ENCODE measurements at places on chromosomes 5 and 9.

- peak; percentile 18 for DNase-seq
These were observed 94.0 kb downstream of the PHF2 start for GRCh38 chr9:93670208-93671019.

DNA sequence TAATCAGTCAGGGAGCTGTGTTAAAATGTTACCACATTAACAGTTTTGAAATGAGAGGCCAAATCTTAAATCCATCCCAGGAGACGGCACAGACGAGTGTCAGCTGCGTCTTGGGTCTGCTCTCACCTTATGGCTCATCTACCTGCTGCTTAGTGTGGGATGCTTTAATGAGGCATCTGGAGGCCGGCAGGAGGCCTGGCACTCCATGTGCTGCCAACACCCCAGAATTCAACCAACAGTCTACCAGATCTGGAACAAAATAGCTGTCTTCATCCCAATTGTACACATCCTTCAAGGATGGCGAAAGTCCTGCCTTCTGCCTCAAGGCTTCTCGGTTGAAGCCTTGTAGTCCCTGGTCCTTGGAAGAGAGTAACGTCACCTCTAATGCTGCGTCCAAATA lies 12.0 kb downstream of the PRKACG start:
- DNase-seq: no peak

DNA sequence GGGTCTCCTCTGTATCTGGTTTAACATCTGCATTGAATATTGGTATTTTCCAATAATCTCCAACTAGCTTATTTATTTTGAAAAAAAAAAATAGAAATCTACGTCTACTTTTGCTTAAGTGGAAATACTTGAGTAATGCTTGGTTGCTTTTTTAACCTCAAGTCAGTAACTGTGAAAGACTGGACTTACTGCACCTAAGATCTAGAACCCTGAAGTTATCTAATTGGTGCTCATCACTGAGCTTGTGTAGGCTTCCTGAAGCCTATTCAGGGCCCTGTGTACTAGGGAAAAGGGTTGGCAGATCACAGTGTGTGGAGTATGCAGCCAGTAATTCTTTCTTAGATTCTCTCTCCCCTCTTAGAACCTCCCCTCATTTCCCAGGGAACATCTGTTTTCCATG lies 16.2 kb downstream of the SLC1A1 start:
- no peak for DNase-seq

DNA sequence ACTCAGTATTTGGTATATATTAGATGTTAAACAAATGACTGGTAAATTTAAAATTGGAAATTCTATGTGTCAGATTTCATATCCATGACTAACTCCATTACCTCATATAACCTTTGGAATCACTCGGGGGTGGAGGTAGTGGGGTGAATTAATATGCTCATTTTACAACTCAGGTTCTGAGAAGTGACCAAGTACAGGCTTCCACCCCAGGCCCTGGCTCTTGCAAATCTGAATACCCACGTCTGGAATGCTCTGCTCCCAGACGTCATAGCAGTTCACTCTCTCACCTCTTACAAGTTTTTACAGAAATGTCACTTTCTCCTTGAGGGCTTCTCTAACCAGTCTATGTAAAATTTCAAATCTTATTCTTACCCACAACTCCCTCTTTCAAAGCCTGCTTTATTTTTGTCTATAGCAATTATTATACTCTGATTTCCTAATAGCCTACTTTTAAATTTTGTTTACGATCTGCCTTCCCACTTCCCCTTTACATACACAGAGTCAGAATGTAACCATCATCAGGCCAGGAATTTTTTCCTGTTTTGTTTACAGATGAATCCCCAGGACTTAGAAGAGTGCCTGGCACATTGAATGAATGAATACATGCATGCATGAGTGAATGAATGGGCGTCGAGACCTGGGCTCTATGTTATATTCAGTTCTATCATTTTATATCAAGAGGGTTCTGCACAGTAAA lies 134.1 kb upstream of the IFNE start:
- no peak for DNase-seq

DNA sequence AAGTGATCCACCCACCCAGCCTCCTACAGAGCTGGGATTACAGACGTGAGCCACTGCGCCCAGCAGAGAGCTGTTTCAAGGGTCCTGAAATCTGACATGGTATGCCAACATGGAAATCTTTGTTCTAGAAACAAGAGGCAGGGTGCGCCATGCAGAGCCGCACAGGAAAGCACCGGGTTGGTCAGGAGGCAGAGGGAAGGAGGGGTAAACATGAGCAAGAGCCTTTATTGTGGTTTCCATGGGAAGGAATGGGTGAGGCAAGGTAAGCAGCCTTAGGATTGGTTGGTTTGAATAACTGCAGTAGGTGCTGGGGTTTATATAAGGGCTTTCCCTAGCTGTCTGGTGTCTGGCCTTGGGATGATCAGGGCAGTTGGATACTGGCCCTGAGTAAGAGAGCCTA lies 5.5 kb upstream of the EXOSC2 start:
- no peak for DNase-seq

DNA sequence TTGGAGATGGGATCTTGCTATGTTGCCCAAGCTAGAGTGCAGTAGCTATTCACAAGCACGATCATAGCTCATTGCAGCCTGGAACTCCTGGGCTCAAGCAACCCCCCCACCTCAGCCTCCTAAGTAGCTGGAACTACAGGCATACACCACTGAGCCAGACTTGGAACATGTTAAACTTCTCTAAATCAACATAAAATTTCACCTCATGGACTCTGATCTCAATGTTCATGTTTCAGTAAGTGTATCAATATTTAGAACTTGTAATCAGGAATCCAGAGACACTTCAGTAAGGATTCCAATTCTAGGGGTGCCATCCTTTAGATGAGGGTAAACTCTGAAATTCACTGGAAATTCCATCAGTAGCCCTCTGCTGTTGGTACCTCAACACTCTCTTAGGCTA lies 6.8 kb downstream of the GNE start:
- no peak for DNase-seq

DNA sequence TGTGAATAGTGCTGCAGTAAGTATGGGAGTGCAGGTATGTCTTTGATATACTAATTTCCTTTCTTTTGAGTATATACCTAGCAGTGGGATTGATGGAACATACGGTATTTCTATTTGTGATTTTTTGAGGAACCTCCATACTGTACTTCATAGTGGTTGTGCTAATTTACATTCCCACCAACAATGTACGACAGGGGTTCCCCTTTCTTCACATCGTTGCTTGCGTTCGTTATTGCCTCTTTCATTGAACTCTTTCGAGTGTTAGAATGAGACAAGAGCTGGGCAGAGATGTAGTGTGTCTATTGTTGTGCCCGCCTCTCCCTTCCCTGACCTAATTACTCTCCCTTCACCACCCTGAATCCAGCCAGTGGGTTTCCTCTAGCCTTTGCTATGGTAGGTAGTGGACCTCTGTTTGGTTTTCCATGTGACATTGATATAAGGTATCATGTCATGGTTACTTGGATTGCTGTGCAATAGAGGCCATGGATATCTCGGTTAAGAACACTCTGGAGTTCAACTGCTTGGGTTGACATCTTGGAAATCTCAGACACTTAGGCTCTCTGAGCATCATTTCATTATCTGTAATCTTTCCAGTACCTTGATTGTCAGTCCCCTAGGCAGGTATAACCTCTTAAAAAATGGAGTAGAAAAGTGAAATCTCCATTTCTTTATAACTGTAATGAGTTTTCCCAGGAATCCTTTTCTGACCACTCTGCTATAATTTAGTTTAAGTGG lies 19.5 kb downstream of the AOPEP start:
- no peak for DNase-seq

DNA sequence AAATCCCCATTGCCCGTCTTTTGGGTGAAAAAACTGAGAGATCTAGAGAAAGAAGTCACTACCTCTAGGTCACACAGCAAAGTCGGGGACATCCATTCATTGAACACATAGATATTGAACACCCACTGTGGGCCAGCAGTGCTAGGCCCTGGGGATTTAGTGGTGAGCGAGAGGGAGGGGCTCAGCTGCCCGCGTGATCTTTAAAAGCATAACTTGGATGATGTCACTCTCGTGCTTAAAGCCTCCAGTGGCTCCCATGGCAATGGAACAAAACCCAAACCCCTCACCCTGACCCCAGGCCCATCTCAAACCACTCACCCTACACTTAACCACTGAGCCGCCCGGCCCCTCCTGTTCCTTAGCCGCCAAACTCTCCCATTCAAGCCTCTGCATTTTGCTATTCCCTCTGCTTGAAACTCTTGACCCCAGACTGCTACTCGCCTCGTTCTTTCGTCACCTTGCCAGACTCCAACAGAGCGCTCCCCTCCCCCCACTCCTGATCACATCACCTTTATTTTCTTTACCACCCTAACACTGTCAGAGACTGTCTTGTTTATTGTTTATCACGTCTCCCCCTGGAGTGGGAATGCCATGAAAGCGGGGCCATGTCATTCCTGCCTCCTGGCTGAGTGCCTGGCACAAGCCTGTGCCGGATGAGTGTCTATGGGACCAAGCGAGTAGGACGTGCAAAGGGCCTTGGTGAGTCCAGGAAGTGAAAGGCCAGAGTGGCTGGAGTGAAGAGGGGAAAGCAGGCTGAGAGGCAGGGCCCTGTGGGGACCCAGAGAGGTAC lies 710 bp upstream of the PIP5KL1 start:
- DNase-seq: peak; percentile 41

- DNase-seq: no peak
These were observed 19.5 kb upstream of the IRF1 start for GRCh38 chr5:132510076-132510475.

DNA sequence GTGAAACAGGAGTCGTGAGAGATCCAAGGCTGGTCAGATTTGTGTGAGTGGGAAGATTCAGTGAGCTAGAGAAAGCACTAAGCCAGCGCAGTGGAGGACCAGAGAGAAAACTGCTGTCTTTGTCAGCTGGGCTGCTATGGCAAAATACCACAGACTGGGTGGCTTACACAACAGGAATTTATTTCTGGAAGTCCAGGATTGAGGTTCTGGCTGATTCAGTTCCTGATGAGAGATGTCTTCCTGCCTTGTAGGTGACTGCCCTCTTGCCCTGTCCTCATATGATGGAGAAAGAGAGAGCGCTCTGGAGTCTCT lies 24.2 kb upstream of the ANKRD33B start:
- no peak for DNase-seq

GRCh38 chr5:179411161-179411841 lies 66.0 kb upstream of the ADAMTS2 start:
- no peak for DNase-seq

GRCh38 chr5:56166671-56167385 lies 66.3 kb downstream of the ANKRD55 start:
- DNase-seq: no peak

- no peak for DNase-seq
These were observed 400.5 kb downstream of the IRX1 start for GRCh38 chr5:3995954-3996619.

GRCh38 chr5:173764332-173765028 lies 123.7 kb upstream of the CPEB4 start:
- DNase-seq: peak; percentile 66

Data from CD4-positive, alpha-beta T cell treated with Interleukin-15 for 1 hour (primary cell).